ENCODE measurements at places on chromosomes 4 and X.

- DNase-seq, result no peak
Measured at GRCh38 chr4:54643172-54643571, 14.6 kb upstream of the KIT start.

DNA sequence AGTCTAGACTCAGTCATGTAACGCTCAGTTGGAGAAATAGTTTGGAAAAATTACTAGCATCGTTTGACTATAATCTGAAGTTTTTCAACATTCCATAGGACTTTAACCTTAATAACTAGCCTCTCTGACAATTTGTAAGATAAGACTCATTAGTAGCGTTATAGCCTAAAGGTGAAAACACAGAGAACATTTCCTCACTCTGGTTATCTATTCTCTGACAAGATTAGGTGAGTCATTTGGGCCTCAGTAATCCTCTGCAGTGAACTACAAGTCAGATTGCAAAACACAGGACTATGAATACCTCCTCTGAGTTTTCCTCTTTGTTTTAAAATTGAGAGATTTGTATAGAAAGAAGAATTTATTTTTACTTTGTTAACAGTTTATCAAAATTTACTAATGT lies 31.8 kb upstream of the PDLIM5 start:
- DNase-seq, result no peak

- no peak for DNase-seq
Measured at GRCh38 chrX:28273736-28274135, 292.5 kb upstream of the DCAF8L1 start.

GRCh38 chr4:48108309-48109073 lies 25.6 kb downstream of the TXK start:
- no peak for DNase-seq

DNA sequence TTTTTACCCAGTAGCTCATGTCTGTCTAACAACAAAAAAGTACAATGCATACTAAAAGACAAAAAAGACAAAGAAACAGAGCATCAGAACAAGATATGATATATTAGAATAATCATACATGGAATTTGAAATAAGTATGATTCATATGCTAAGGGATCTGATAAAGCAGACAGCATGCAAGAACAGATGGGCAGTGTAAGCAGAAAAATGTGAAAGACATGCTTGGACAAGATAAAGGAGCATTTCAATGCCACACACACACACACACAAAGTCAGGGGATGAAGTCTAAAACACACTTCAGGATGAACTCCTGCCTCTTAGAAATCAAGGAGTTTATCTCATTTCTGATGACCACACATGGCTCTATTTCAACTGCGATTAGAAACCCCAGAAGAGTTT lies 649.6 kb upstream of the NDST4 start:
- DNase-seq, result no peak

DNA sequence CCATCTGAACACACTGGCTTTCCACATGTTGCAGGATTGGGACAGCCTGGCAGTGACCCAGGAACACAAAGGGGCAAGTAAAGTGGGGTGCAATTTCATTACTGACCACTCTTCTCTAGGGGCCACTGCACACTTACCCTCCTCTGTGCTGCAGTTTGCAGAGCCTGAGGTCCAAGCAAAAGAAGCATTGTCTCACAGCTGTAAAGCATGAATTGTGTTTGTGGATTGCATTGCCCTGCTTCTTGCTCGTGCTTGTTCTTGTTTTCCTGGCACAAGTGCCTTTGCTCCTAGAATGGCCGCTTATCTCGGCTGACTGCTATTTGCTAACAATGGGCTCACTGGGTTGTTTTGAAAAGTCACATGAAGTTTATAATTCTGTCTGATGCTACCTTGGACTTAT lies 209.1 kb upstream of the JADE1 start:
- no peak for DNase-seq

- DNase-seq, result peak; percentile 74
Measured at GRCh38 chr4:120865985-120866384, 56.5 kb downstream of the PRDM5 start.

GRCh38 chrX:16765594-16765993 lies 20.7 kb upstream of the TXLNG start:
- no peak for DNase-seq

DNA sequence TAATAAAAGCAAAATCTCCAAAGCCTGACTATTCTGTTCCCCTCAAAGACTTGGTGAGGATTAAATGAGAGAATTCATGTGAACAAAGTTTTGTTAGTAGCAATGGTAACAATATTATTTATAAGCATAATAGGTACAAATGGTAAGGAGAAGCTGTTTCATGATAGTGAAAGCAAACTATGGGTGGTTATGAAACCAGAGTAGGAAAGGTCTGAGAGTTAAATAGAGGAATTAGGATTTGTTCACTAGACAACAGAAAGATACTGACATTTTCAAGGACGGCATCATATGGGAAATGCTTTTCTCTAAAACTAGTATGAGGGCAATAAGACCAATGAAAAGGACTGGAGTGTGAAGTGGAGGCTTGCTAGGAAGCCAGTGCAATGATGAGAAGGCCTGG lies 128.6 kb upstream of the FTHL17 start:
- no peak for DNase-seq

GRCh38 chr4:17511051-17511450 lies 839 bp downstream of the QDPR start:
- DNase-seq, result peak; percentile 32

GRCh38 chr4:2962614-2963174 lies 512 bp downstream of the NOP14 start:
- DNase-seq, result peak; percentile 90

GRCh38 chr4:87011340-87012034 lies 76.7 kb downstream of the AFF1 start:
- no peak for DNase-seq

GRCh38 chrX:25131055-25131454 lies 115.3 kb upstream of the ARX start:
- no peak for DNase-seq

- no peak for DNase-seq
Measured at GRCh38 chr4:137523329-137523728, 9.0 kb downstream of the PCDH18 start.

DNA sequence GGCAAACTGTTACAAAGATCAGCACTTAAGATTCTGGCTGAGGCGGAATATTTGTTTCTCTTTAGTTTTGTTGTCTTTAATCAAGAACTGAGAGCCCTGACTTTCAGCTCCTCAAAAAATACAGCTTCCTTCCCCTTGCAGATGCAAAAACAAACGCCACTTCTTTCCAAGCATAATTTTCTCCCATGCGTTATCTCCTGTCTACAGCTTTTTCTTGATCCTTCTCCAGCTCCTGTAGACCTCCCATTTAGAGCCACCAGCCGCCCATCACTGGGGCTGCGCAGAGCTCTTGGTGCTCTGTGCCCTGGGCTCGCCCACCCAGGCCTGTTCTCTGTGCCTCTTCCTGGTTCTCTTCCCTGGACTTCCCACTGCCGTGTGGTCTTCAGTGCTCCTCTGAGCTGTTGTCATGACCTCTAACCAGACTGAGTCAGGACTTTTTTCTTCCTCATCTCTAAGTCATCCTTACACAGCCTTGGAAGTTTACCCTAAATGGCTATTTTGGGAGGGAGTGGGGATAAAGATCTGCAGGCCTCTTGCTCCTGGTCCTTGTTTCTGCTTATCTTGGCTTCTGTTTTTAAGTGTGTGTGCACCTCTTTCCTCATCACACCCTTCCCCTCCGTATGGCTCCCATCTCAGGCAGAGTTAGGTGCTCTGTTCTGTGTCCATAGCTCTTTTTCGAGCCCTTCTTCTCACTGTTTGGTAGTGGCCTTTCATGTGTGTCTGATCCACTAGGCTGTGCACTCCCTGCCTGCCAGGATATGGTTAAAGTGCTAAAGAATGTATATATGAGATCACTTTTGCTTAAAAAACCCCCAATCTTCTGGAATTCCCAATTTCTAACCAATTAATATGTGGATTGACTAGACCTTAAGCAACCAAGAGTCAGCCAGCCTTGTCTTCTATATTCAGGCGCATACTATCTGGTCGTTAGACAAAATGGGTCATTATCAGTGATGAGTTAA lies 122.5 kb downstream of the PTTG2 start:
- DNase-seq, result no peak
